ENCODE measurements at places on chromosomes 2 and 18.

DNA sequence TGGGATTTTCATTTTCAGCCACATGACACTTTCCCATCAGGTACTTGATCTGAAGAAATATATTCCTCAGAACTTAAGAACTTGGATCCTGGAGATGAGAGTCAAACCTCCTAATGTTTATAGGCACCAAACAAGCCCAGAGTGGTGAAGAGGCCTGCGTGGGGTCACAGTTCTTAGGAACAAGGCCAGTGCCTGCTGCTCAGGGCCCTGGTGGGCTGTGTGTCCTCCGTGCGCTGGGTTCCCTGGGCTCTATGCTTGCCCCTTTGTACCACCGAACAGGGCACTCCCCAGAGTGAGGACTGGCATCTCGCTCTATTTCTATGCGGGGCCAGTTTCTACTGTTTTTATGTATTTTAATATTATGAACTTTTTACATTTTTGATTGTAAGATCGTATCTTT is 76.0 kb upstream of the RBM44 start:
- DNase-seq = no peak

DNA sequence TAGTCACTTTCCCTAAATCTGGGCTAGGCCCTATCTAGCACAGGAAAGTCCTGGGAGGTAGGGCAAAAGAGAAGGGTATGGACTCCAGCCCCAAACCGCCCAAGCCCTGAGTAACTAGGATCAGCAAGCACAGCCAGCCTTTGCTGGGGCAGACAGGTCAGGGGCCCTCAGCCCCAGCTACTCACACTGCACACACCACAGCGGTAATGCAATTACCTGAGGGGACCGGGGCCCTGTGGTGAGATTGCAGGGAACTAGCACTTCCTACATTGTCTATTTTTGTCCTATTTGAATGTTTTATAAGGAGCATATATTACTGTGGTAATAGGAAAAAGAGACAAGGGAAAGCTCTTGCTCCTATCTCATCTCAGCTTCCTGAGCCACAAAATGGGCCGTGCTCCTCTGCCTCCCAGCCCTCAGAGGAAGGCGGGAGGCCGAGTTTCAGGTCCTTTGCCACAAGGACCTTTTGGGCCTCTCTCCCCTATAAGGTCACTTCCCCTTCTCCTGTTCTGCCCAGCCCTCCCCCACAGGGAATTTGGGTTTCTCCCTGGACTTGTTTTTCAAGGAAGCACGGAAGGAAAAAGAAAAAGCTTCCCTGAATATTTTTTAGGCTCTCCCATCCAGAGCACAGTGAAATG is 20.5 kb downstream of the RAB11FIP5 start:
- DNase-seq = no peak

- no peak for DNase-seq
These were observed 48.8 kb upstream of the MGAT5 start for GRCh38 chr2:134205087-134205486.

GRCh38 chr2:183532514-183532913 is 408.3 kb downstream of the NUP35 start:
- no peak for DNase-seq

- no peak for DNase-seq
These were observed 78.6 kb downstream of the BARD1 start for GRCh38 chr2:214730800-214731407.

- no peak for DNase-seq
These were observed 415.5 kb downstream of the NCKAP5 start for GRCh38 chr2:133152801-133153200.

- DNase-seq = no peak
These were observed 172.5 kb upstream of the CREB1 start for GRCh38 chr2:207357216-207357615.

All from activated T-cell treated with anti-CD3 and anti-CD28 coated beads for 24 hours (primary cell).